ENCODE measurements at places on chromosomes 2 and 18. TPM values are rescaled to one million over a fixed set of nuclear protein-coding genes. Genes with fewer than 3 reads are reported as not detected.

- DNase-seq, result peak; percentile 69
Measured at GRCh38 chr18:32093102-32093511, 1.4 kb downstream of the RNF138 start.

Gene SIX3
- total RNA-seq, result not detected

DNA sequence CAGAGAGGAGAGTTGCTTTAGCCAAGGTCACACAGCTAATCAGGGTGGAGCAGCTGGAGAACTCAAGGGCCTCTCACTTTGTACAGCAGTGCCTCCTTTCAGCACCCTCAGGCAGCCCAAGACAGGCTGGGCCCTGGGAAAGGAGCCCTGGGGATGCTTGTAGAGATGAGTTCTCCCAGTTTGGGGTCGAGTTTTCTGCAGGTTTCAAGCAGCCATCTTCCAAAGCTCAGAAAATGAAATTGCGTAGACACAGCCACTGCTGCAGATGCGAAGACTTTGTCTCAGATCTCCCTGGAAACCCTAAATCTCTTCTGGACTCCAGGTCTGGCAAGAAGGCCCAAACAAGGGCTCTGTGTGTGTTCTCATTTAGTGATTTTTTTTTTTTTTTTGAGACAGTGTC is 22.5 kb downstream of the THNSL2 start:
- DNase-seq, result no peak

DNA sequence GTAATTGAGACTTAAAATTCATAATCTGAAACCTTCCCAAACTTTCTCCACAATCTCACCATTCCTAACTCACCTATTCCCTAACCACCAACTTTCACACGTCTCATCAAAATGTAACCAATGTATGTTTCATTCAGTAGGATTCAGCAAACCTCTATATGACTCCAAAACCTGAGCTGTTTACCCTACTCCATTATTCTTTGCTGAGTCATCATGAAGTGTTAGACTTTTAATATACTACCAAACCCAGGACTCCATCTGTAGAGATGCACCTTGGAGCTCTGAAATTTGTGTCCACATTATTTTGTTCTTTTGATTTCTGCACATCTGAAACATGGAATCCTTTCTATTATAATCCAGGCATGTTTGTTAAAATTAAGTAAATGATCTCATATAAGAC is 727.0 kb upstream of the PIK3C3 start:
- DNase-seq, result no peak

GRCh38 chr2:24380820-24381219 is 20.5 kb upstream of the ITSN2 start:
- DNase-seq, result no peak

Gene FAM237A
- total RNA-seq, result not detected

Gene SCN2A
- total RNA-seq, result 1.9 TPM

Gene IL1R2
- 5.7 TPM for total RNA-seq

Gene DYSF
- total RNA-seq, result 21.8 TPM

DNA sequence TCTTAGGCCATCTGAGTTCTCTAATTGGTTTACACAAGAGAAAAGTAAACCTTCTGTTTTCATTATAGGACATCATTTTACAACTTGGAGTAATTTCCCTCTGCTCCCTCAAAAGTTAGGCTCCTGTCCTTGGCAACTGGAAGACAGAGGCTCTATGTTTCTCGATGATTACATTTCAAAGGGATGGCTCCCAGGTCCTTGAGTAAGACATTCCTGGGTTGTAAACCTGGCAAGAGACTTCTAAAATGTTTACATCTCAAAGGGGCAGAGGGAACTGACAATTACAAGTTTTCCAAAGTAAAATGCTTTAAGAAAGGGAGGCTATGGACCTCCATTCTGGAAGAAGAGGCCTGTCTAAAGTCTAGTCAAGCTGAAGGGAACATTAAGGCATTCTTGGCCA is 268.3 kb upstream of the REG3G start:
- DNase-seq, result no peak

DNA sequence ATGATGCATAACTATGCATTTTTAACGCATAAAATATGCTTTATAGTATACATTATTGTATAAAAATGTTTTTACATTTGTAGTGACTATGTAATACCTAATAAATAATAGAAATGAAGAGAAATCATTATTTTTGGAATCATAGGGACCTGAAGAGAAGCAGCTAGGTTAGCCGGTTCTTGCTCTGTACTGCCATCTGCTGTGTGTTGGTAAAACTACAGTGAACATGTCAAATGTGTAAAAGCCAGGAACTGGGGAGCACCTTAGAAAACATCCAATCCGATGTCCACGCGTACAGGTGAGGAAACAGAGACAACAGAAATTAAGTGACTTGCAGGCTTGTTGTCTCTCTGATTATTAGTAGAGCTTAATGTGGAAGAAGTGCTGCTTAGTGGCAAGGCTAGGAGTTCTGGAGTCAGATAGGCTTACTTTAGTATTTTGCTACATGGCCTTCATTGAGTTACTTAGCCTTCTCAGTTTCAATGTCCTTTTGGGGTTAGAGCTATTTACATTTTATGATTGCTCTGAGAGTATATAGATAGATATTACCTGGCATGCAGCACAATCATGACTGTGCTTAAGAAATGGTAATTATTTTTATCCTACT is 386.5 kb downstream of the DLGAP1 start:
- no peak for DNase-seq

DNA sequence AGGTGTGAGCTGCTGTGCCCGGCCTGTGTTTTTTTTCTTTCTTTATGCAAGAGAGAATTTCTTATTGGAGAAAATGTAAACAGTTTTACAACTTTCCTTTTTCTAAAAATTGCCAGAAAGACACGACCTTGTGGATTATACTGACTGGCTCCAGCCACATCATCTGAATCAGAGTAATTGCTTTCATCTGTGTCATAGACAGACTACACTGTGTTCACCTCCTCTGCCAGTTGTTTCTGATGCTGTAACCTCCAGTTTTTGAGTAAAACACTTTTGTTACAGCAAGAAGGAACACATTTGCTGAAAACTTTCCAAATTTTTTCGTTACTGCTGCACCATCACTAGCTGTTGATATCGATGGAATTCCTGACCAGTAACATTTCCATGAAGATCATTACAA is 43.9 kb upstream of the PLEKHM3 start:
- no peak for DNase-seq

- DNase-seq, result no peak
Measured at GRCh38 chr2:75577280-75577679, 16.5 kb upstream of the EVA1A start.

- no peak for DNase-seq
Measured at GRCh38 chr18:65544701-65545100, 206.1 kb upstream of the CDH7 start.

DNA sequence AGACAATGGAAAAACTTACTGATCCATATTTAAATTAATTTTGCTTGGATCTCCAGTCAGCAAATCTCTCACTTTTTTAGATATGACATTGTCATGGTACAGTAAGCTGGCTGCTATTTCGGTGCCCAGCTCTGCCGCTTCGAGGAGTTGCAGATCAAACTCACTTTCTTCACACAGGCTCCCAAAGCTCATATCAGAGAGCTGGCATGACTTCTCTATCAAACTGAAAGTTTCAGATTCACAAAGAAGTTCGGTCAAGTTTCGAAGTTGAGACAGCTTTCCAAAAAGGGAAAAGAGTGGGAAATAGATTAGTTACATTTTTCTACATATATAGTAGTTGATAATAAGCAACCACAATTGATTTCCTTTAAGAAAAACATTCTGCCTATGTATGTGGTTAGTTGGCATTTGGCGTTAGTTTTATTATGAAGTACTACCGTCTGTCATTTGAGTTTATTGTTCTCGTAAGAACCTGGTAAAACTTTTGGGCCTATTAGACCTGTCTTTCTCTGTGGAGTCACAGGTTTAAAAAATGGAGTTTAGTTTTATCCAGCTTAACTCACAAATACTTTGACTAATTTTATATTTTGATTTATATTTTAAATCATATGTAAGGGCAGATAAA is 118.8 kb downstream of the ABCA12 start:
- no peak for DNase-seq

All from sciatic nerve (tissue), 2 donors.